ENCODE measurements at places on chromosomes 7 and 10.

DNA sequence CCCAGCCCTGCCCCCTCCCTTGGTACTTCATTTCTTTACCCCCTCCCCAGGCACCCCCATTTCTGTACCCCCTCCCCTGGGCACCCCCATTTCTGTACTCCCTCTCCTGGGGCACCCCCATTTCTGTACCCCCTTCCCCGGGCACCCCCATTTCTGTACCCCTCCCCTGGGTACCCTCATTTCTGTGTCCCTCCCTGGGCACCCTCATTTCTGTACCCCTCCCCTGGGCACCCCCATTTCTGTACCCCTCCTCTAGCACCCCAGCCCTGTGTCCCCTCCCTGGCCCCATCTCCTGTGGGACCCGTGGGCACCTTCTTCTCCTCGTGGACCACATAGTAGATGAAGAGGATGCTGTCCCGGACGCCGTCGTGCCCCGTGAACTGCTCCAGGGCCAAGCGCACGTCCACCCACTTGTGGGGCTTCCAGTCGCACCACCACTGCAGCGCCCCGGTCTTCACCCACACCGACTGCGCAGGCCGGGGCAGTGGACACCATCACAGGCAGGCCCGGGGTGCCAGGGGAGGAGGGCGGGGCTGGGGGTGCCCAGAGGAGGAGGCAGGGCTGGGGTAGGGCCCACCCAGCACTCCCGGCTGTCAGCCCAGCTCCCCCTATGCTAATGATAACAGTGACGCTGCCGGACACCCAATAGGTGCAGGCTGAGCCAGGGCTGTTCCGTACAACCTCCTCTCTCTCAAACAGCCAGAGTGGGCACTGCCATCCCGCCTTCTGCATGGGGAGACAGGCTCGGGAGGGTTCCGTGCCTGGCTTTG lies 20.4 kb downstream of the TECPR1 start:
- no peak for DNase-seq

- no peak for DNase-seq
Observed at GRCh38 chr10:102433619-102434046, 1.3 kb upstream of the CUEDC2 start.

- DNase-seq = no peak
Observed at GRCh38 chr10:61812052-61812721, 89.3 kb upstream of the ARID5B start.

DNA sequence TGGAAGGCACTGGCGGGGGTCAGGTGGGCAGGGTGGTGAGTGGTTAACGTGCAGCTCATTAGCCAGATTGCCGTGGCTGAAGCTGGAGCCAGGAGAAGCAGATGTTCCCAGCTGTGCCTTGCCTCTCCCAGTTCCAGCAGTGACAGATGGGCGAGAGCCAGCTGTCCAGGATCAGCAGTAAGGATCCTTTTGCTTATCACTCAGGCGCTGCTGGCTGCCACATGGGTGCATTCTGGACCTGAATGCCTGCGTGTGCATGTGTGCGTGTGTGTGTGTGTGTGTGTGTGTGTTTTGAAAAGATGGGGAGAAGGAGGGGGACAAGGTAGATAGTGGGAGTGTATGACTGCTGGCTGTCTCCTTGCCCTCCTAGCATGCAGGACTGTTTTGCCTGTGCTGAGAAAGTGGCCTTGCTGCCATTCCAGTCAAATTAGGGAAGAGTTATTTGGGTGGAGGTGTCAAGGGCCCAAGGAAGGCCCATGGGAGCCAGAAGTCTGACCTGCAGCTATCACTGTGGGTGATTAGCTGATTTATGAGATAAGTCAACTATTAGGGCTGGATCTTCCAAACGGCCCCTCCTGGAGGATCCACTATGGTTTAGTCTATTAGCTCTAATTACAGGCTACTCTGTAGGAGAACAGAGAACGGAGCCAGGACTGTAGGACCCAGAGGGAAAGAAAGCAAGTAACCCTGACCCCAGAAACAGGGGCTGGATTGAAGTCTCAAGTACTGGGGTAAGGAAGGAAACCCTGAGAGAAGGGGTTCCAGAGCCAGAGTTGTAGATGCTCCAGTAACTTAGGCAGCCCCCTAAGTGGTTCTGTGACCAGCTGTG lies 3.3 kb downstream of the EPHA1 start:
- DNase-seq = no peak

- no peak for DNase-seq
Observed at GRCh38 chr7:117133125-117133524, 179.8 kb downstream of the ST7 start.

GRCh38 chr10:63133821-63134557 lies 861 bp downstream of the NRBF2 start:
- DNase-seq = no peak

DNA sequence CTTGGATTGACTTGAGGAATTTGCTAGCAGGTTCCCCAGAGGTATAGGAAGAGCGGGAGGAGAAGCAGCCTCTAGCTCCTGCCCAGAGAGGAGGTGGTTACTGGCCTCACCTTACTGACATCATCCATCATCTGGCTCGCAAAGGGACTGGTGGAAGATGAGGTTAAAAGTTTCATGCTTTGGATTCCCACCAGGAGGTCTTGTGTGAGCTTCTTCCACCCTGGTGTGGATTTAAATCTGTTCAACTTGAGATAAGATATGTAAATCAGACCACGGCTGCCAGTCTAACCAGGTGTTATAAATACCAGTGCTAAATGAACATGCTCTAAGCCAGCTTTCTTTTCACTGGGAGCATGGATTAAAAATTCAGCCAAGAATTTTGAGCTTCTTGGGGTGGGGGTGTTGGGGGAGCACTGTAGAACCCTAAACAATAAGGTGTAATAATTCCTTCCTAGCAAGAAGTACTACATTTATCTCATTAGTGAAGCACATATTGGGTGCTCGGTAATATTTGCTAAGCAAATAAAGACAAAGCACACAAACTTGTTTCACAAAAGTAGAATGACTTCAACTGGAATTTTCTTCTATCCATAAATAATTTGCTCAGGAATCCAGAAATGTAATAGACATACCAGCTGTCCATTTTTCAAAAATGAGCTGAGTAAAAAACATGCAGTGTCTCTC lies 7.8 kb downstream of the PROSER2 start:
- DNase-seq = no peak

DNA sequence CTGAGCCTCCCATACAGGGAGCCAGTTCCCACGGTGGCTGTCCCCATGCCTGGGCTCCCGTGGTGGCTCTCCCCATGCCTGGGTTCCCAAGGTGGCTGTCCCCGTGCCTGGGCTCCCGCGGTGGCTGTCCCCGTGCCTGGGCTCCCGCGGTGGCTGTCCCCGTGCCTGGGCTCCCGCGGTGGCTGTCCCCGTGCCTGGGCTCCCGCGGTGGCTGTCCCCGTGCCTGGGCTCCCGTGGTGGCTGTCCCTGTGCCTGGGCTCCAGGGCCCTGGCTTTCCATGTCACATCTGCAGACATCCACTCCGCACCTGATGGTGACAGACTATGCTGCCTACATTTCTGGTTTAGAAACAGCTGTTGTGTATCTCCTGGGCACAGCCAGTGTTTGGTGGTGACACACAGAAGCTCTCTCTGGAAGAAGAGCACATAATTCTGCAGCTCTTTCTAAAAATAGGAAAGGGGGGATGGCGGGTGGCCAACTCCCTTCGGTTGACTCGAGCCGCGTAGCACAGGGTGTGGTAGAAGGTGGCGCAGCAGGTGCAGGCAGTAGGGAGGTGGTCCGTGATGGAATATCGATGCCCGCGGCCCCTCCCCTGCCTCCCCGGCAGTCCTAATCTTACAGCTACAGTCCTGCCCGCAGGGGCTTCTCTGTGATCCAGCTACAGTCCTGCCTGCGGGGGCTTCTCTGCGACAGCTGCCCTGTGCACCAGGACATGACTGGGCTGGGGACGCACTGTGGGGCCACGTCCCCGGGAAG lies 251.2 kb downstream of the DNAJB6 start:
- DNase-seq = no peak

DNA sequence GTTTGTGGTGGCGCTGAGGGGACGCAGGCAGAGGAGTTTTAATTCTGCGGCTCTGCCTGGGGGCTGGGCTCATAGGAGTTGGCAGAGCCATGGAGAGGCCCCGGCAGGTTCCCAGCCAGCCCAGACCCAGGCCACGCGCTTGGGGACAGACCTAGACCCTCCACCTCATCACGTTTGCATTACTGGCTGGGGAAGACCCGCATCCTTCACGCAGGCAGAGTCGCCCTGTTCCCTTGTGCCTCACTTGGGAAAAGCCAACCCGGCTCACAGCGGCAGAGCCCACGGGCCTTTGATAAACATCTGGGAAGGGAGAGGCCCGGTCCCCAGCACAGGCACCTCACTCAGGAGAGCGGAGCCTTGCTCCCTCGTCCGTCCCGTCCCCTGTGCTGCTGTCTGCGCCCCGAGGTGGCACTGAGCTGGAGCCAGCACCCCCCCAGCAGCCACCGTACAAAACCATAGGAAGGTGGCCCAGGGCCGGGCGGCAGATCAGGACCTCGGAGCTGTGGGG lies 112.8 kb downstream of the CYTH3 start:
- no peak for DNase-seq

- no peak for DNase-seq
Observed at GRCh38 chr10:89175816-89176215, 31.3 kb downstream of the CH25H start.

DNA sequence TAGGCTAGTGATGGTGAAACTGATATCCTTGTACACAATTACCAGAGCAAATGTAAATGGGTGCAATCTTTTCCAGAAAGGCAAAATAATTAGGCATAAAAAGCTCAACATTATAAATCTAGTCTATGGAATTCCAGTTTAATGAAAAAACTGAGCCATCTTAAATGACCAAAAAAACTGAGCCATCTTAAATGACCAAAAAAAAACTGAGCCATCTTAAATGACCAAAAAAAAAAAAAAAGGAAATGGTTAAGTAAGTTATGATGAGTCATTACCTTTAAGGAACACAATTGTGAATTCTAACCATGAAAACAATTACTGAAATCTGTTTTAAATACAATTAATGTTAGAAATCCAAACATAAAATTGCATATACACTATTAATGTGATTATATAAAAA lies 25.3 kb downstream of the USP6NL start:
- DNase-seq = no peak

DNA sequence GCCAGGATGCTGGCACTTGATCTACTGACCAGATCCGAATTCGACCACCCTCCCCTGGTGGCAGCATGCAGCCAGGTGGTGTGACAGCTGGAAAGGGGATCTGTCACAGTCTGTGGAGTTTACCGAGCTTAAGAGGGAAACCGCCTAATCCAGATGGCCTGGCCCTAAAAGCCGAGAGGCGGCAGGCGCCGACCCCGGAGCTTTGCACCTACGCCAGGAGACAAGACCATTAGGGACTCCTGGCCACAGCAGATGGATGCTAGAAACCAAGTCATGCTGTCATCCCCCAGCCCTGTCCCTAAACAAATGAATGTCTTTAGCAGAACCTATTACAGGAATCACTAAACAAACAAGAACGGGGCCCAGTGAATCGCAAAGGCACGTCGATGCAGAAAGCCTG lies 27.7 kb downstream of the RCC1L start:
- peak; percentile 88 for DNase-seq

Data from NCI-H524 treated with DMSO at 0.1 percent for 48 hours (cell line).